Activated CD8-positive, alpha-beta memory T cell treated with anti-CD3 and anti-CD28 coated beads, Interleukin-2, amount 10 ng/mL, durations not matched to agents 7 days and 5 days (primary cell): ENCODE measurements at places on chromosomes 2 and 18. TPM values are rescaled to one million over a fixed set of nuclear protein-coding genes. Genes with fewer than 3 reads are reported as not detected.

The CCDC178 gene
- not detected for total RNA-seq

The D2HGDH gene
- 21.6 TPM for total RNA-seq

The IL1RN gene
- total RNA-seq: 1.8 TPM

The GPR75 gene
- 3.7 TPM for total RNA-seq

The RUFY4 gene
- total RNA-seq: 1.4 TPM

The CD226 gene
- total RNA-seq: 95.4 TPM

The SOS1 gene
- total RNA-seq: 186 TPM

The SNED1 gene
- total RNA-seq: 4.6 TPM

The NT5C1B gene
- not detected for total RNA-seq

The SNRNP27 gene
- total RNA-seq: 54.6 TPM

The ARHGAP25 gene
- total RNA-seq: 90.2 TPM

The CCDC141 gene
- total RNA-seq: 8.8 TPM

The PHOSPHO2 gene
- 4.1 TPM for total RNA-seq

The HTR2B gene
- total RNA-seq: not detected

The RNF152 gene
- 0.09 TPM for total RNA-seq

The SYT4 gene
- not detected for total RNA-seq

The USP40 gene
- total RNA-seq: 11.2 TPM

The ARHGEF4 gene
- total RNA-seq: 0.41 TPM
